ENCODE measurements at places on chromosomes 2 and 18.

GRCh38 chr18:74382481-74383017, 66.9 kb downstream of the C18orf63 start:
- no peak for DNase-seq

DNA sequence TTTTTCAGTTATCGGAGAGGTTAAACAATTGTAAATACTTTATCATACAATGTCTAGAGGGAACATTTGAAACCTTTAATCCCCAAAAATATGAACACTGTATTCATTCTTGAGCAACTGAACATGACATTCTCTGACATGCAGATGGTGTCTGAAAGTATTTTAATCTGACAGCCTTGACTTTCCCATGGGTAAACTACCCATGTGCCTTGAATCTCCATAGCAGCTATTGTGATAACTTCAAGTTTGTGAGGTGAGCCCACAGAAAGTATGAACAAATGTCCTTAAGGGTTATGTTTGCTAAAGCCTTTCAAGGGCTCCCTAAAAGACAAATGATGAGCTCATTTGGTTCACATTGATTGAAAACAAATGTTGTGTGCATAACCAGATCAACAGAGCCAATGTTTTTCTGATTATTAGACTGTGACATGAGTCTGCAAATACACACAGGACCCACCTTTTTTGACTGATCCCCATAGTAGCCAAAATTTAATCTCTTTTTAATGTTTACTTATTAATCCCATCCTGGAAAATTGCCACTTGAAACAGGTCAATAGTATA, 1326.0 kb downstream of the LRP1B start:
- DNase-seq = no peak

DNA sequence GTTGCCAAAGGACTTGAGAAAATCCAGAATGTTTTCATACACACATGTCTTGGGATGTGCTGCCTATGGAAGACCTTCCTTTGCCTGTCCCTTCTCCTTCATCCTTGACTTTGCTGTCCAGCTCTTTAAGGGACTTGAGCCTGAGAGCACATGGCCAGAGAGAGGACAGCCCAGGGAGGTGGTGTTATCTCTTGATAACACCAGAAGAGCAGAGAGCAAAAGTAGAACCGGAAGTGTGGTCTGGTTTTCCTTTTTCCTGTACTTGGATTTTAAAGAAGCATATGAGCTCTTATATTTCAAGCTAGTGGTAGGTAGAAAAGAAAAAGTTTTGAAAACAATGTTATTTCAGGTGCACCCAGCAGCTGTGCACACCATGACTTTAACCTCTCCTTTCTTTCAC, 94.1 kb upstream of the ZNF532 start:
- DNase-seq = no peak

DNA sequence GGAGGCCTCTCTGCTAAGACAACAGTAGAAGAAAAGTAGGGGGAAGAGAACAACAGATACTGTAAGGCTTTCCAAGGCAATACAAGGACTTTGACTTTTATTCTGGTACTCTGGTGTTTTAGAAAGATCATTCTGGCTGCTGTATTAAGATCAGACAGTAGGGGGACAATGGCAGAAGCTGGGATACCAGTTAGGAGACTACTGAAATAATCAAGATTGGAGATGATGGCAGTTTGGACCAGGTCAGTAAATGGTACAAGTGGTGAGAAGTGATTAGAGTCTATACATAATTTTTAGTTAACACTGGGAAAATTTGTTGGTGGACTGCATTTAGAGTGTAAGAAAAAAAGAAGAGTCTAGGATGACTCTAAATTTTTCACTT, 139.7 kb downstream of the ROCK1 start:
- DNase-seq = no peak

DNA sequence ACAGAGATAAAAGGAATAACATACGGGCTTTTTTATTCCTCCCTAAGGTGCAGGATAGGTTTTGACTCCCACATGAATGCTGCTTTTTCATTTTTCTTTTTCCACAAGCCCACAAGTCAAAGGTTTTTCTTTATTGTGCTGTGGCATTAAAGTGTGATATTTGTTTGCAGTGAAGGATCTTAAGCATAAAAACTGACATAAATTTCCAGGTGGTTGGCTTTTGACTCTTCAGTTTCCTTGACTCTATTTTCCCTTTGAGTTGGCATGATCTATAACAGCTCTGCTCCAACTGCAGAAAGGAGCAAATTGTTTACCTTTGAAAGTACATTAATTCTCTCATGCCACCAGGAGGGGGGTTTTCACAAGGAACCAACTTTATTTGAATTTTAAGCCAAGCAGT, 326.2 kb upstream of the FAM98A start:
- DNase-seq = no peak
